ENCODE measurements at places on chromosomes 12 and 14. TPM values are rescaled to one million over a fixed set of nuclear protein-coding genes. Genes with fewer than 3 reads are reported as not detected.
A peak's percentile ranks its signal among the peaks of the same experiment; 100 is the strongest.

- no peak for DNase-seq
These were observed 79.7 kb upstream of the GNG2 start for GRCh38 chr14:51780741-51781140.

Gene TMEM119
- not detected for total RNA-seq

DNA sequence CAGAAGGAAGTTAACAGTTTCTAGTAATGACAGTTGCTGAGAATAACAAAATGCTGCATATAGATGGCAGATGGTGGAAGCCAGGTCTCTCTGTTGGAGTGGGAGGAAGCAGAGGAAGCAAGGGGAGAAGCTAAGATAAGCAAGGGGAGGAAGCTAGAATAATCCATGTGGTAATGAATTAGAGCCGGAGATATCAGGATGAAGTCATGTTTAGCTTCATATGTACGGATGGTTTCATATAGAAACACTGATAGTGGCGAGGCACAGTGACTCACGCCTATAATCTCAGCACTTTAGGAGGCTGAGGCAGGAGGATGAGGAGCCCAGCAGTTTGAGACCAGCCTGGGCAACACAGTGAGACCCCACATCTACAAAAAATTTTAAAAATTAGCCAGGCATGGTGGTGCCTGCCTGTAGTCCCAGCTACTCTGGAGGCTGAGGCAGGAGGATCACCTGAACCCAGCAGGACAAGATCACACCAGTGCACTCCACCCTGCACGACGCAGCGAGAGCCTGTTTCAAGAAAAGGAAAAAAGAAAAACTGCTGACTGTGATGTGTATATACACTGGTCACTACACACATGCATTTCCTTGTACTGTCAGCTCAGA is 49.2 kb downstream of the ANAPC7 start:
- DNase-seq, result no peak

GRCh38 chr12:11882301-11883019 is 188.3 kb upstream of the BCL2L14 start:
- no peak for DNase-seq

- no peak for DNase-seq
These were observed 1.7 kb downstream of the ABCD2 start for GRCh38 chr12:39617887-39618286.

- no peak for DNase-seq
These were observed 449.4 kb downstream of the RERGL start for GRCh38 chr12:17640615-17641014.

Gene ABCB9
- total RNA-seq, result 9.5 TPM

DNA sequence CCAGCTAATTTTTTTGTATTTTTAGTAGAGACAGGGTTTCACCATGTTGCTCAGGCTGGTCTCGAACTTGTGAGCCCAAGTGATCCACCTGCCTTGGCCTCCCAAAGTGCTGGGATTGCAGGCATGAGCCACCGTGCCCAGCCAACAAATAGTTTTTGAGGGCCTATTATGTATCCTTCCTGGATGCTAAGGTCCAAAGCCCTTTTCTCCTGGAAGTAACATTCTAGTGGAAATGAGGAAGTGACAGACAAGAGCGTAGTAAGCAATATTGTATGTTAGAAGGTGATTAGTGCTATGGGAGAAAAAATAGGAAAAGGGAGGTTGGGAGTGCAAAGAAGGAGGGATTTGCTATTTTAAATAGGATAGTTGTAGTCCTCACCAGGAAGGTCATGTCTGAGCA is 9.0 kb upstream of the CGRRF1 start:
- DNase-seq, result no peak

Gene CSRP2
- total RNA-seq, result 2.8 TPM

Gene ACOT6
- total RNA-seq, result not detected

DNA sequence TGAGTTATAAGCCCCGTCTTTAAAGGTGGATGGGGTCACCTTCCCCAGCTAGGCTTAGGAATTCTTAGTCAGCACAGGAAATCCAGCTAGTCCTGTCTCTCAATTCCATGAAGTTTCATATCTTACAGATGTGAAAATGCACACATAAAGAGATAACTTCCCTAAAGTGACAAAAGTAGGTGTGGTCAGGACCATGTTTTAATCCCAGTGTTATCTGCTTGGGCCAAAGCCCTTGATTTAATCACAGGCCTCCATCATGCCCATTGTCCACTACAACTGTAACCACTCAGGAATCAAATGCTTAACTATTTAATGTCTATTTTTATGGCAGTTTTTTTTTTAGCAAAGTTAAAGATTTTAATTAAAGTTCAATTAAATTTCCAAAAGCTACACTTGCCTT is 194.4 kb upstream of the BTG1 start:
- no peak for DNase-seq

- peak; percentile 69 for DNase-seq
These were observed 24.3 kb downstream of the SYNDIG1L start for GRCh38 chr14:74401504-74402241.

GRCh38 chr12:18797604-18798003 is 59.7 kb downstream of the CAPZA3 start:
- DNase-seq, result no peak

DNA sequence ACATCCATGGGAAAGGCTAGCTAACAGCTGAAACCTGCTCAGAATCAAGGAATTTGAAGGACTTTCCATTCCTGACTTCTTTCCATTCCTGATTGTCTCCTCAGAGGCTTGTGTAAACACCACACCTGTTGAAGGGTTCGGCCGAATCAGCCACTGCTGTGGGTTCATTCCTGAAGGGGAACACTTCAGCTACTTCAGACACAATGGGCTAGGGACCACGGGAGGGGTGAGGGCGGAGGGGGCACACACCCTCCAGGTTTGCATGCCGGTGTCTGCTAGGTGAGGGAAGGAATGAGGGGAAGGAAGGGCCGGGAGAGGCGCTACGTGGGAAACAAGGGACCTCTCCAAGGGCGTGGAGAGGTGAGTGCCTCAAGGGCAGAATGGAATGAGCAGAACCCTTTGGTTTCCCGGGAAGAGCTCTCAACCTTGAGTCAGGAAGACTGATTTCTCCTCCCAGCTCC is 1.3 kb downstream of the GPRC5A start:
- no peak for DNase-seq

GRCh38 chr14:104639885-104640548 is 35.4 kb upstream of the TMEM179 start:
- DNase-seq, result peak; percentile 68

Gene KRT80
- total RNA-seq, result not detected

DNA sequence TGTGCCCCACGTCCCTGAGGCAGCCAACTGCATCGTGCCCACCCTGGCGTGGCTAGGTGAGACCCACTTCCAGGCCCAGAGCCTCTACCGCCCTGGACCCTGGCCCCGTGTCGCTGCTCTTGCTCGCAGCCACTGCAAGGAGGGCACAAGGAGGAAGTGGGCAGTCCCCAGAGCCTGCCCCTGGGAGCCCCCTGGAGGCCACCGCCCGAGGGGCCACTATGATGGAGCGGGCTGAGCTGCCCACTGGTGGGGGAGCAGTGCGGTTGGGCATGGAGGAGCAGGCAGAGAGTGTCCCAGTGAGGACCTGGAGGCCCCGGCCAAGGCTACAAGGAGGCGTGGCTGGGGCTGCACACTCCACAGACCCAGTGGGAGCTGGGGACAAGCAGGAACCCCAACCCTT is 323.6 kb downstream of the PCNX1 start:
- DNase-seq, result no peak

Gene DCN
- total RNA-seq, result not detected

Gene RSRC2
- 135 TPM for total RNA-seq

Gene MEG3
- not detected for total RNA-seq

Gene KRT79
- total RNA-seq, result 0.12 TPM

Gene GSC
- not detected for total RNA-seq

DNA sequence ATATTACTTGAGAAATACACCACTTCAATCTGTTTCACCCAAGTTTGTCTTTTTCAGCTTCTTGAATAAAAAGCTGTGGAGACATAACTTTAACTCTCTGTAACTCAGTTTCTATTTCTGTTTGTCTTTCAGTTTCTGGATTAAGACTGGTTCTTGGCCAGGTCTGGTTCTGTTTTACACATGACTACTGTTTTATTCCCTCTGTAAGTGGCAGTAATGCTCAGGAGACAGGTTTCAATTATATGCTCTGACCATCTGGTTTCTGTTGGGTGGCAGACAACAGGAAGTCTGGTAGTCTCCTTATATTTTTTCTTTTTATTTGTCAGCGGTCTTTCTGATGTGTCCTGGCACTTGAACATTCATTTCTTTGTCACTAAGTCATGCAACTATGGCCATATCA is 102.9 kb downstream of the RPS29 start:
- DNase-seq, result no peak

DNA sequence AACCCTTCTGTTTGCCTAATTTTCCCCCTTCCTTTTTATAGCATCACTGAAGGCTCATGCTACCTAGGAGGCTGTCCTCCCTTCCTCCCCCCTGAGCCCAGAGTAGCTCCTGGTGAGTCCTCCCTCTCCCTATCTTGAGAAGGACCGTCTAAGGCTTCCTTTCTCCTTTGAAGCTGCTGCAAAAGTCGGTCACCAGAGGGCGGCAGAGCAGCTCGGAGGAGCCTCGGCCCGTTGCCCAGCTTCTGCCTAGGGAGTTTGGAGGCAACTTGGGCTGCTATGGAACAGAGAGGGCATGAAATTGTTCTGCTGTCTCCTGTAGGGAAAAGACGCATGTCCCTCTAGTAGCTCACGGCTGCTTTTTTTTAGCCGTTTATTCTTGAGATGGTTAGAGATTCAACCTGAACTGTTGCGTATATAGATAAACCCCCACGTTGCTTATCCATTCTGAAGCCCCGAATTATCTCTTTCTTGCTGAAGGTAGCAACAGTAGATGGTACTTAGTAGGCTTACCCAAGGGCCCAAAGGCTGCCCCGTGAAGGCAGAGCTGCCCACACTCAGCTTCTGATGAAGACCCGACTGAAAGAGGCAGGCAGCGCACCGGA is 5.7 kb downstream of the WNT5B start:
- DNase-seq, result peak; percentile 73

- DNase-seq, result no peak
These were observed 1.1 kb downstream of the CCDC184 start for GRCh38 chr12:48184549-48184922.

Gene NKX2-1
- total RNA-seq, result not detected

DNA sequence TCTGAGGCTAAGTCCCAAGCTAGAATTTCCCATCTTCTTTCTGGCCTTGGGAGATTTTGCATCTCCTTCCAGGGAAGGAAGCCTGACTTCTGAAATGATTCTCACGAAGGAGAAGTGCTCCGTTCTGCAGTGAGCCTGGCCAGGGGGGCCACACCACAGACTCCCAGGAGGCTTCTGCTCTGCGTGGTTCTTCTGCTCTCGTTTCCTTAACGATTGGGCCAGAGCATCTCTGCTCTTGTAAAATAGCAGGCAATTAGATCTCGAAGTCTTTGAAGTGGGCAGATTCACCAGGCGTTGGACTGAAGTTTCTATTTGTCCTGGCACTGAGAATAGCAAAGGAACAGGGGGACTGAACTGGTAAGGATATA is 6.7 kb upstream of the BATF start:
- DNase-seq, result no peak

DNA sequence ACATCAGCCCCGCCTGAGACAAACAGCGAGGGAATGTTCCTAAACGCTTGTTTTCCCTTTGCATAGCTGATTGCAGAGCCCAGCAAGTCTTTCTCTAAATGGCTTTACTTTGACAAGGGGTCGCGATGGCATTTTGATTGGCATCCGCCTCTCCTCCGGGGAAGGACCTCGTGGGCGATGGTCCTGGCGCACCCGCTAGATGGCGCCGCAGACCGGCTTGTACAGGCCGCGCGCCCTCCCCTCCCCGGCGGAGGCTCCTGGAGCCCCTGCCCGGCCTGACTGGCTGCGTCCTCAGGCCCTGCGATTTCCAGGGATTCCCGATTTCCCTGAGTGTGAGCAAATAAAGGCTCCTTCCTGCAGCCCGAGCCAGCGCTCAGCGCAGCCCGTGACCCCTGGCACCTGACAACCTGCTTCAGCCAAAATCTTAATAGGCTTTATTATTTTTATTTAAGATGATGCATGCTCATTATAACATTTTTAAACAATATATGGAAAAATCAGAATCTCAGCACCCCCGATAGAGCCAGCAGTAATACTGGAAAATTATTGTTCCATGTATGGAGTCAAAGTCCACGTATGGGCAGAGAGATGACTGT is 468.3 kb downstream of the AACS start:
- DNase-seq, result no peak

GRCh38 chr14:101958418-101959180 is 5.8 kb upstream of the DYNC1H1 start:
- DNase-seq, result no peak

DNA sequence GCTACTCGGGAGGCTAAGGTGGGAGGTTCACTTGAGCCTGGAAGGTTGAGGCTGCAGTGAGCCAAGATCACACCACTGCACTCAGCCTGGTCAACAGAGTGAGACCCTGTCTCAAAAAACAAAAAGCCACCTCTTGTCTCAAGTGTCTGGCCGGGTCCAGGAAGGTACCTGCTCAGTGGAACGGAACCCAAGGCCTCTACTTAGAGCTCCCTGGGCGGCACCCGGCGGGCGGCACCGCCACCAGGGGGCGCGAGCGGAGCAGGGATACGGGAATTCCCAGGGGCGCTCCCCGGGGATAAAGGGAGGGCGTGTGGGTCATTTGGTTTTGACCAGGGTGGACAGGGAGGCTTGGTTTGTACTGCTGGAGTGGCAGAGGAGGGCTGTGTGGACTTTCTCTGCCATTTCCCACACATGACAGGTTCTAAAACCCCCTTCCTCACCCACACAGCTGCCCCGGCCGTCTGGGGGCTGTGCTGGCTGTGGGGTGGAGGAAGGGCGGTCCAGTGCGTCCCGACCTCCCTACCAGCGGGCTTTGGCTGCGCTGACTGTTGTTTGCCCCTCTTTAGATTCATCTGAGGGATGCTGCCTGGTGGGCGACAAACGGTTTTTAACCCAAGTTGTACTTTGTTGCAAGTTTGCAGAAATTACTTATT is 91.4 kb downstream of the SETD3 start:
- DNase-seq, result no peak

- no peak for DNase-seq
These were observed 93.8 kb upstream of the CLMN start for GRCh38 chr14:95413289-95414215.

- DNase-seq, result no peak
These were observed 454.1 kb downstream of the ATP23 start for GRCh38 chr12:58395470-58395869.

DNA sequence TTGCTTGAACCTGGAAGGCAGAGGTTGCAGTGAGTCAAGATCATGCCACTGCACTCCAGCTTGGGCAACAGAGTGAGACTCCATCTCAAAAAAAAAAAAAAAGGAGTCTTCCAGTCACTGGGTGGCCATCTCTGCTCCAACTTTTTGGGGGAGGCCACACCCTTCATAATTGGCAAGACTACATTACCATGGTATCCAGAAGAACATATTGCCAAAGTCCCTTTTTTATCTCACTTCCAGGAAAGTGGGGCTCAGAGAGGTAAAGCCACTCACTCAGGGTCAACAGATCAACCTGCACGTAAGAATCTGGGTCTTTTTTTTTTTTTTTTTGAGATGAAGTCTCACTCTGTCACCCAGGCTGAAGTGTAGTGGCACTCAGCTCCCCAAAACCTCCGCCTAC is 5.0 kb upstream of the CD63 start:
- no peak for DNase-seq

Gene RAD9B
- 2.0 TPM for total RNA-seq

Gene GPR137C
- total RNA-seq, result 0.27 TPM
